ENCODE measurements at places on chromosomes 12 and 14.

GRCh38 chr12:53107122-53107521 is 3.8 kb downstream of the SOAT2 start:
- DNase-seq = no peak

- no peak for DNase-seq
Observed at GRCh38 chr12:131311764-131312163, 358.1 kb downstream of the ADGRD1 start.

DNA sequence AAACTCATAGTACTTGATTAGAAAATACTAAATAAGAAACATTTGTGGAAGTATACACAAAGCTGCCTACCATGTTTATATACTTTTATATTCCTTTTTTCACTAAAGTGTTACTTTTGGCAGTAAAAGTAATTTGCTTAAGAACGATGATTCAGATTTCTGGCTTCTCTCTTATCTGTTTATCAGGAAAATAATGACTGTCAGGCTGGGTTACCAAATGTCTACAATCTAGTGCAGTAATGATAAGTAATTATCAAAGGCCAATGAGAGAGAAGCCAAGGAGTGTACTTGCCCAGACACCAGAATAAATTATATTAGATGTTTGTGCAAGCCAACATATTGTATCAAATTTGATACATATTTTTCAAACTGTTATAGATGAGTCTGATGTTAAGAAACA is 113.4 kb downstream of the RALGAPA1 start:
- no peak for DNase-seq

- no peak for DNase-seq
Observed at GRCh38 chr12:113766879-113767878, 198.9 kb downstream of the RBM19 start.

GRCh38 chr14:81429028-81429427 is 28.9 kb upstream of the STON2 start:
- DNase-seq = no peak

DNA sequence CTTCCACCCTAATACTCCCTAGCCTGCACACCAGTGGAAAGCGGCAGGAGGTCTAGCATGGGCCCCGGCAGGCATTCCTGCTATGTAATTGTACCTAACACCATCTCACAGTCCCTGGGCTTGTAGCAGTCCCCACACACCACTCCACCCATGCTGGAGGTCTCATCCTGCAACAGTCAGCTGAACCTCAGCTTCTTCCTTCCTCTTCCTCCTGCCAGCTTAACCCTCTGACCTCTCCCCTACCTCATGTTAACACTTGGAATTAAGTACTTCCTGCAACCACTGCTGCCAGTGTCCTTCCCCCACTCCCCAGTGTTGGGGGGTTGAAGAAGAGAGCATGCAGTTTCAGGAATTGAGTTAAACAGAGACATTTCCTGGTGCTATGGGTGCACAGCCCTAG is 7.6 kb downstream of the ADCY4 start:
- peak; percentile 62 for DNase-seq

DNA sequence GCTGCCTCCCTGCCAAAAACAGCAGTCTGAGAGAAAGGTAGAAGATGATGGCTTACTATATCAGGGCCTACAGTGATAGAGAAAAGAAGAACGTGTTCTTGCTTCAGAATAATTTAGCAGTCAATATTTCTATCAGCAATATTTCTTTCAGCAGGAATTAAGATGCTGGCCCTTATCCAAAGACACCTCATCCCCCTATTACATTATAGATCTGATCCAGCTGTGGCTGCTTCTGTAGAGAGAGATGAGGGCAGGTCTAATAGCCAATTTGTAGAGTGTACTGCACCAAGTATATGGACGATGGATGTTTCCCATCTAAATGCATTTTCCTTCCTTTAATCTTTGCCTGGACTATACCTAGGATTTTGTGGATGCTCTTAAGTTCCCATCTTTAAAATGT is 451.7 kb downstream of the NPAS3 start:
- no peak for DNase-seq

- DNase-seq = no peak
Observed at GRCh38 chr12:104181313-104181712, 34.3 kb upstream of the TXNRD1 start.

GRCh38 chr12:12376646-12377448 is 20.0 kb downstream of the BORCS5 start:
- peak; percentile 86 for DNase-seq
